ENCODE measurements at places on chromosomes 7 and 10.

DNA sequence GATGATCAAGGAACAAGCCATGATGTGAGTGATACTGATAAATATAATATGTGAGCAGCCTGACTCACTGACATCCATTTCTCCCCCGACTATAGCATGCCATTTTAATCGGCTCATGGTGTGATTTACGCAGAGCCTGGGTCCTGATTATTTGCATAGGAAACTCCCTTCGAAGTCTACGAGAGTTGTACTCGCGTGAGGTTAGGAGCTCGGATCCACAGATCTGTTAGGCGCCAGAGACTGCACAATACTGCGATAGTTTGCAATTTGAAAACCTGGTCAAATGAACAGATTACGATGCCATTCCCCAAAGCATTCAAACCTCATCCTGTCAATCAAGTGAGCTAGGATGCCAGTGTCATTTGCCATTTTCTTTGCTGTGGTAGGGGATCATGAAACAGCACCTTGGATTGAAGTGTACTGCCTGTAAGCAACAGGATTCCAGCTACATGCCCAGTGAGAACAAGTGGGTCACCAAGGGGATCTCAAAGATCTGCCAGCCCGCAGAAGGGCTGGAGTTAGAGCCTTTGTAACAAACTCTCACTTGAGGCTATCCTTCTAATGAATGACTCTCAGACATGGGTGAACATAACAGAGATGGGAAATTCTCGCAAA is 158.3 kb downstream of the FRMD4A start:
- no peak for DNase-seq

- no peak for DNase-seq
Measured at GRCh38 chr10:97261656-97262055, 30.8 kb downstream of the ARHGAP19 start.

- DNase-seq, result no peak
Measured at GRCh38 chr7:8628656-8629055, 195.2 kb downstream of the NXPH1 start.

DNA sequence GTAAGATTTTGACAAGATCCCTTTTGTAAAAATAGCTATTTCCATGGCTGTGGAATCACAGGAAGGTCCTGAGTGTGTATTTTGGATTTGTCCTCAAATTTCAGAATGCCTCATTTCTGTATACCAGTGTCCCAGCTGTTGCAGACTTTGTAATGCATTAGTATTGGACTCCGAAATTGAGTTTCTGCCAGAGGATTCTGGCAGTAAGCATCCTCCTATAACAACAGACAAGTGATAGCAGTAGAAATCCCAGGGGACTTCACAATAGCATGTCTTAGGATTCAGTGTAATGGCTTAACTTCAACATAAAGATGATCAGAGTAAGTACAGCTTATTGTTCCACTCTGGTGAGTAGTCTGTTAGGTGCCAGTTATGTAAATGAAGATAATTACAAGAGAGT is 104.6 kb downstream of the FOXP2 start:
- DNase-seq, result no peak

DNA sequence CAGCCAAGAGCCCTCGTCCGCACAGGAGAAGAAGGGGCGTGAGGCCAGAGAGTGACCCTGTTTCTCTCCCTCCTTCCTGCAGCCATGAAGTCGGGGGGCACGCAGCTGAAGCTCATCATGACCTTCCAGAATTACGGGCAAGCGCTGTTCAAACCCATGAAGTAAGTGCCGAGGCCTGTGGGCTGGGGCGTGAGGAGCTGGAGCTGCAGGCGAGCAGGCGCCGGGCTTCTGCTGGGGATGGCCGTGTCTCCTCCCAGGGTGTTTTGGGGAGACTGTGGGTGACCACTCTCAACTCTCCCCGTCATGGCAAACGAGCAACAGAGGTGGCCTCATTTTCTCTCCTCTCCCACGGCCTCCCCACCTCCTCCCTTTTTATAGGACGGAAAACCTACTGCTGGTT is 16.4 kb downstream of the FAM20C start:
- no peak for DNase-seq

DNA sequence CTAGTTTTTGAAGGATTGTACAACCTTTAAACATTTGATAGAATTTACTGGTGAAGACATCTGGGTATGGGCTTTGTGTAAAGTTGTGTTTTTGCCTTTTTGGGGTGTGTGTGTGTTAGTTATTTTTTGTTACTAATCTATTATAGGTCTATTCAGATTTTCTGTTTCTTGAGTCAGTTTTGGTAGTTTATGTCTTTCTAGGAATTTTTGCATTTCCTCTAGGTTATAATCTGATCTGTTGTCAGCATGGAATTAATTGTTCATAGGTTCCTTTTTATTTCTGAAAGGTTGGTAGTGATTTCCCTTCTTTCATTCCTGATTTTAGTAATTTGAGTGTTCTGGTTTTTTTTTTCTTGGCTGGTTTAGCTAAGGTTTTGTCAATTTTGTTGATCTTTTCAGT is 17.7 kb downstream of the SEPTIN7 start:
- no peak for DNase-seq

- no peak for DNase-seq
Measured at GRCh38 chr7:100822236-100823139, 4.8 kb downstream of the EPHB4 start.

DNA sequence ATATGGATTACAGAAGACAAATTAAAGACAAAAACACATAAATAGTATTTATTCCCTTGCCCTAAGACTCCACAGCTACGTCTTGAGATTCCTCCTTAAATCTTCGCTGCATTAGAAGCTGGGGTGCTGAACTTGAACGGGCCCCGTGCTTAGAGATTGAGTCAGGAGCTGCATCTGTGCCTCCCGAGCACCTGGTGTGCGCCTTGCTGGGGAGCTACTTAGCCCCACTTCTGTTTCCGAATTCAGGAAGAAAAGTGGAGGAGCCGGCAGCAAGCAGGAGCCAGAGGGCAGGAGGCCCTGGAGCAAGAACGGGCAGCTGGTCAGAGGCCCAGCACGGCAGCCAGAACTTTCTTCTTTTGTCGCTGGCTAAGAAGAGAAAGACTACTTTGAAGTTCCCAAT is 30.4 kb upstream of the RNF32 start:
- DNase-seq, result no peak

- no peak for DNase-seq
Measured at GRCh38 chr10:49076741-49077521, 38.4 kb downstream of the VSTM4 start.

DNA sequence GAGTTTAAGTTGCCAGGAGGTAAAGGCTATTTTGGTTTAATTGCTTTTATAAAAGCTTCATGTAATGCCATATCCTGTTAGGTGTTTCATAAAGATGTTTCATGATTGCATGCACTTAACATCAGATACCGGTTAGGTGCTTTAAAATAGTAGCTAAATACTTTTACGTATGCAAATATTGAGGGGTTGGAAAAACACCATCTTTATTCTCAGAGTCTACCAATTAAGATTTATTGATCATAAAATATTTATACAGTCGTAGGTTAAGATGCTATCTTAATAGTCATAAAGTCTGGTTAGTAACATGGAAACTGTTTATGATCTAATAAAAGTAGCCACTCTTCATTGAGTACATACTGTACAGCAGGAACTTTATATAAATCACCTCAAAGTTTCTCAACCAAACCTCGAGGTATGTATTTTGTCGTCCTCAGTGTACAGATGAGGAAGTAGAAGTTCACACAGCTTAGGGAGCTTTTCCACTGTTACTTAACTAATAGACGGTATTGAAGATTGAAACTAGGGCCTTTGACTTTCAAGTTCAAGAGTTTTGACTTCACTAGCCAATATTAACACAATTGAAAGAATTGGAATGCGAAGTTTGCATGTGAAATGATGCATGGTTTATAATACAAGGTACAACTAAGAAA is 897.1 kb downstream of the GATA3 start:
- DNase-seq, result no peak

- DNase-seq, result no peak
Measured at GRCh38 chr10:96044736-96045135, 1.4 kb downstream of the CCNJ start.

DNA sequence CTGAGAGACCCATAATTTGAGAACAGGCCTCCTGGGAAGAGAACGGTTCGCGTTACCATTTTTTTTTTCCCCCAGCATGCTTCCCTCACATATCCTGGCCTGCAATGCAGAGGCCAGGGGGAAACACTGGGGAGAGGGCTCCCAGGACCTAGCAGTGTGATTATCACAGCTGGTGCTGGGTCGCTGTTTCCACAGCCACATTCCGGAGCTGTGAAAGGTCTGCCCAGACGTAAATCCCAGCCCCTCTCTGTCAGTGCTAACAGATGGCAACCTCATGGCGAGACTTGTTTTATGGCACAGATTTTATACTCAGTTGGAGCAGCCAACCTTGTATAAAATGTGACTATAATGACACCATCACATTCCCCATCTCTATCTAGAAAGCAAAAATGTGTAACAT is 150.5 kb downstream of the PLXDC2 start:
- no peak for DNase-seq

DNA sequence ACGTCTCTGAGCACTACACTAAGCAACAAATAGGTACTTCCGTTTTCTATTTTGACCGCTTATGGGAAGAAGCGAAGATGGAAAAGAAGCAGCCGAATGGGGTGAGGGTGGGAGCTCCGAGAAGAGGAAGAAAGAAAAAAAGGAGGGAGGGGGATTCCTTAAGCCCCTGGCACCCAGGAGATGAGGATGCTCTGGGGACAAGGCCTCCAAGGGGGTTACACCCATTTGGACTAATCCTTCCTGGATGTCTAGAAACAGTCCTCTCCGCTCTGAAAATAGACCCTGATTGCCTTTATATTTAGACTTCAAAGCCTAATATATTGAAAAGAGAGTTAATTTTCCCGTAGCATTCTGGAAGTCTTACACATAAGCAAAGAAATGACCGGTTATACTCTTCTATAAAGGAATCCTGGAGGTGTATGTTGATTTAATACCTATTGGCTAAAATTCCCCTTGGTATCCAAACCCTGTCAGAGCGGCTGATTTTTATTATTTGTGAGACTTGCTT is 676 bp upstream of the HTR7 start:
- no peak for DNase-seq

GRCh38 chr10:1158066-1158465 is 101.9 kb downstream of the WDR37 start:
- DNase-seq, result no peak

GRCh38 chr7:25375805-25376600 is 147.7 kb upstream of the NPVF start:
- no peak for DNase-seq

DNA sequence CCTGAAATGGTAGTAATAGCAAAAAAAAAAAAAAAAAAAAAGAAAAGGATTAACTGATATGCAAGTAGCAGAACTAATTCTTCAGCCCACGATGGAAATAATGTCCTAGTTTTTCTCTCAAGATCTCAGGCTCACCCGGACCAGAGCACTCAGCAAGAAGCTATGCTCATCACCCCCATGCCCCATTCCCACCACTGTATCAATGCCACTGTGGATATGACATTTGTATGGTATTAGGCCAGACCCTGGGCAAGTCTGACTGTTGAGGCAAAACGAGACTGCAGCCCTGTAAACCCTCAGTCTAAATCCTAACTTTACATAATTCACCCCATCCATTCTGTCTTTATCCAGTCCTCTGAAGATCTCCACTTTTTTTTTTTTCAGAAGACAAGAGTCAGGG is 186.1 kb upstream of the KLF14 start:
- DNase-seq, result no peak

DNA sequence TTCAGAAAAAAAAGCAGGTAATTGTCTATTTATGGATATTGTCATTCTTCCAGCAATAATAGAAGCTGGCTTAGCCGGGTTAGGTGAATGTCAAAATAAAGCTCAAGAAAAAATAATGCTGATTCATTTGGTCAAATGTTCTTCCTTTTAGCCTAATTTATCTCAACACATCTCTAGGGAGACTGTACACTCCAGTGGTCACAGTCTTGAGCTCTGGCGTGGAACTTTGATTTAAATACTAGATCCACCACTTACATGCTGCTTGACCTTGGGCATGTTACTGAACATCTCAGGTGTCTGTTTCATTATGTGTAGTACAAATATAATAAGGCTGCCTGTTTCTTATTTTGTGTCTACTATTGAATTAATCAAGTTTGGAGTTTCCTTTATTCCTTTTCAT is 22.0 kb downstream of the PRTFDC1 start:
- DNase-seq, result no peak

DNA sequence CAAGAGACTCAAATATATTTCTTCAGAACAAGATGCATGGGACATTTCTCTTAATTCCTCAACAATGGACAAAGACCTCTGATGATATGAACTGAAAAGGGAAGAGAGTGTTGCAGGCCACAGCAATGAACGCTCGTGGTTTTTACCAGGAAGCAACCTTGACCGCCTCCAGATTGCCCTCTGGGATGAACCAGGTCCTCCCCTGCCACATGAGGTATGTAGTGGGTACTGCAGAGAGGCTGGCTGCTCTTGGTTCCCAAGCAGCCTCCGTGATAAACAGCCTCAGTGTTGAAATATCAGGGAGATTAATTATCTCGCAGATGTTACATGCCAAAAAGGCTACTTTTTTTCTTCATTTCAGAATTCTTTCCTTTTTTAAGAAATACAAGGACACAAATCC is 338.8 kb downstream of the ELMO1 start:
- DNase-seq, result no peak

- DNase-seq, result no peak
Measured at GRCh38 chr7:128030654-128031611, at the start of gene LRRC4. Gene LRRC4 (minus strand): TSS chr7:128031437. CDS start chr7:128030640, 797 bp downstream.

DNA sequence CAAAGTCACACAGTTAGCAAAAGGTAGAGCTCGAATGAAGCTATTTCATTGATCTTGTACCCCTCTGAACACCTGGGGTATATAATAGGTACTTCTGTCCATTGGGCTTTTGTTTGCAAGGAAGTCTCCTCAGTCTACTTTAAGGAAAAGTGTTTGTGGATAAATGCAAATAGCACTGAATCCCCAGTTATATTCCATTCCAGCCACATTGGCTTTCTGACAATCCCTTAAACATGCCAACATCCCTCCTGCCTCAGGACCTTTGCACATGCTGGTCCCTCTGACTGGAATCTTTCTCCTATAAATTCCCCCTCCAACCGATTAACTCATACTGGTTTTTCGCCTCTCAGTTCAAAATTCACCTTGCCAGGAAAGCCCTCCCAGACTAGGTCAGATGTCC is 17.1 kb downstream of the DUSP5 start:
- no peak for DNase-seq

DNA sequence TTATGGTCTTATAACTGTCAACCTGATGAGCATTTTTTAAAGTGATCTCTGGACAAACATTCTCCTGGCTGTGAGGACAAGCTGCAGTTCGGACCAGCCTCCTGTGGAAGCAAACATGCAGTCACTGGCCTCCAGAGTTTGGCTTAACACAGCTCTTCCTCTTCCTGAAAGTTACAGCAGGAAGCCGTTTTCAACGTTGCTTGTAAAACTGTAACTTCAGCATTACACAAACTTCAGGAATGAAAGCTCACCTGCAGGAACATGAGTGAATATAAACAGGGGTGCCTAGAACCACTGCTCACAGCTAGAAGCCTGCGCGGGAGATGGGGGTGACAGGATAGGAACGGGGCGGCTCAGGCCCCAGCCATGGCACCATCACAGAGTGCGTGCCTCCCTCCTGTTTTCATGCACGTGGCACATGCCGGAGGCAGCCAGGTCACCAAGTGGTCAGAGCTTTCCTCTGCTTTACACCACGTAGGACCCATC is 292.9 kb upstream of the PITRM1 start:
- no peak for DNase-seq

- no peak for DNase-seq
Measured at GRCh38 chr7:80752954-80753690, 114.7 kb downstream of the CD36 start.

- no peak for DNase-seq
Measured at GRCh38 chr7:86933295-86933845, 126.1 kb downstream of the ELAPOR2 start.

- DNase-seq, result no peak
Measured at GRCh38 chr10:47261556-47261955, 38.4 kb upstream of the GDF10 start.

Data from stimulated activated CD8-positive, alpha-beta memory T cell treated with anti-CD3 and anti-CD28 coated beads, Interleukin-4, amount 100 ng/mL, for 1 hour (primary cell).